ENCODE measurements at places on chromosomes 6 and 20.

GRCh38 chr6:87213364-87213763, 58.0 kb downstream of the ZNF292 start:
- no peak for DNase-seq

- DNase-seq: no peak
Observed at GRCh38 chr6:158786645-158787304, 32.4 kb downstream of the EZR start.

- peak; percentile 46 for DNase-seq
Observed at GRCh38 chr6:135880066-135880972, 28.8 kb downstream of the PDE7B start.

- peak; percentile 78 for DNase-seq
Observed at GRCh38 chr20:50224531-50225255, 34.1 kb downstream of the CEBPB start.

GRCh38 chr6:118320652-118321051, 227.4 kb upstream of the PLN start:
- DNase-seq: no peak
